ENCODE measurements at places on chromosomes 12 and 14.

DNA sequence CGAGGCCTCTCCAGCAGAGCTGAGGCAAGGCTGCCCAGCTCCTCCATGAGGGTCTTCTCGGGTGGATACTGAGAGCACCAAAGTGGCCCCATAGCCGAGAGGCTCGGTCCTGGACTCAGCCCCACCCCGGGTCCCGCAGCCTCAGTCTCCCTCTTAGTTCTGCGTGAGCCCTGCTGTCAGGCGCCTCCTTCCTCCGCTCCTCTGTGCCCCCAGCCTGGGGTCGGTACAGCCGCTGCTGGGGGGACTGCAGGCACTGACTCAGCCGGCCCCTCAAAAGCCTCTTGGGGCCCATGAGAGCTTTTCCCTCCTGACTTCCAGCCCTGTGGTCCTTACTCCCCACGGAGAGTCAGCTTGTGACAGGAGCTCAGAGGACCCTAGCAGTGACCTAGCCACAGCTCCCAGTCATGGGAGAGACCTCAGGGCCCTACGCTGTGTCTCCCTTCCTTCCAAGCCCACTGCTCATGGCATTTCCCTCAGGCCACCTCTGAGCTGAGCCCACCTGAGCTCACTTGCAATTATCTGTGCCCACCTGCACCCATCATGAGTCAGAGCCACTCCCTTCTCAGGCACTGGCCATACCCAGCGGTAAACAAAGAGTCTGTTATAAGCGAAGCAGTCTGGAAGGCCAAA, 295.0 kb upstream of the RTL1 start:
- DNase-seq = no peak

DNA sequence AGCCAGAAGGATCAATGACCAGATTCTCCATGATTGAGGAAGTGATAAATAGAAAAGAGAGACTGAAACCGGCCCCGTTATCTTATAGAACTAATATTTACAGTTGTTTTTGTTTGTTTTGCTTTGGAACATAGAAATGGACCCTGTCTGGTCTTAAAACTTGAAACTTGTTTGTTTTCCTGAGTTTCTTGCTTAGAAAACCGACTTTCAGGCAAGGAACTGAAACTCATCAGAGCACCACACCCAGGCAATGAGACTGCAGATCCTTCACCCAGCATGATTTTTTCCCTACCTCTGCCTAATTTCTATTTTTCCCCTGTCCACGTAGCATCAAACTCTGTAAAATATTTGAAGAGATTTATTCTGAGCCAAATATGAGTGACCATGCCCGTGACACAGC, 10.6 kb upstream of the CLEC12A start:
- DNase-seq = no peak

- DNase-seq = no peak
These were observed 20.0 kb downstream of the BEGAIN start for GRCh38 chr14:100567009-100567876.

DNA sequence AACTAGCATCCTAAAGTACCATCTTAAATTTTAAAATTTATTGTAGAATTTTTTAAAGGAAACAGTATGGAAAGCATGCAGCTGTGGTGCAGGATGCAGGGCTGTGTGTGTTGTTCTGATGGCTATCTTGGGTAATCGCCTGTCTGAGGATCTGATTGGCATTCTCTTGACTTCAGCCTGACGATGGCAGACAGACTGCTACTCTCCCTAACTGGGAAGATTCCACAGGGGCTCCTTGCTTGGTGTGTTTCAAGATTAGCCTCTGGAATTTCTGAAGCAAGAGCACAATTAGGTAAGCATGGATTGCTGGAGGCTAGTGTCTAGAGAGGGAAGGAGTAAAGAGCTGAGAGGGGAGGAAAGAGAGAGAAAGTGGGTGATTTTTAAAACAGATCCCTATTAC, 696.8 kb upstream of the LRFN5 start:
- DNase-seq = no peak

GRCh38 chr12:123384994-123385376, 1.1 kb downstream of the KMT5A start:
- no peak for DNase-seq

DNA sequence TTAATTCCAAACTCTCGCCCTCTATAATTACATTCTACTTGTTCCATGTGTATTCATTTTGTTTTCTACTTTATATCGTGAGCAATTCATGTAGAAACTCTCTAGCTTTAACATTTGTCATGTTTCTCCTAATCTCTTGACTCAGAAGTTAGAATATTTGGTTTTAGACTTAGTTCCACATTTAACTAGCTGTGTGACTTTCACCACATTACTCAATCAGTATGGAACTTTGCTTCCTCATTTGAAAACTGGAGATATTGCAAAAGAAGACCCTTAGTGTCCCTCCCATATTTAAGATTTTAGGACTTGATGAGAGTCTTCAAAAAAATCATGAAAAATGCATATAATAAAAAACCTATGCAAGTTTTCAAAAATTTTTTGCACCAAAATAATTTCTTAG, 447.5 kb downstream of the GXYLT1 start:
- DNase-seq = no peak

- DNase-seq = peak; percentile 74
These were observed at the start of gene GMFB for GRCh38 chr14:54488646-54489317. Gene GMFB (minus strand): TSS chr14:54488980. CDS start chr14:54488927, 53 bp downstream.

DNA sequence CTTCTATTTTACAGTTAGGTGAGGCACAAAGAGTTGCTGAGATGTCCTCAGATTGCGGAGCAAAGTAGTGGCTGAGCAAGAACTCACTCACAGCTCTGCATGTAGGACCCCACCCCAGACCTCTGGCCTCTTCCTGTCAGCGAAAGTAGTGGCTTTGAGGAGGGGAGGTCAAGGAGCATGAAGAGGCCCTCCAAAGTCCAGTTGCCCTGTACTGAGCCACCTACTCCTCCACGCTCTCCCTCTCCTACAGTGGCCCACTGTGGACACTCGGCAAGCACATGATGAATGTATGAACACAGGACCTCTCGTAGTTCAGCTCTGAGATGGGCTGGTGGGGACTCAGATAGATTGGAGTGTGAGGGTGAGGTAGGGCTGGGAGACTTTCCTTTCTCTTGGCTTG, 5.3 kb upstream of the PLEKHH1 start:
- DNase-seq = no peak

DNA sequence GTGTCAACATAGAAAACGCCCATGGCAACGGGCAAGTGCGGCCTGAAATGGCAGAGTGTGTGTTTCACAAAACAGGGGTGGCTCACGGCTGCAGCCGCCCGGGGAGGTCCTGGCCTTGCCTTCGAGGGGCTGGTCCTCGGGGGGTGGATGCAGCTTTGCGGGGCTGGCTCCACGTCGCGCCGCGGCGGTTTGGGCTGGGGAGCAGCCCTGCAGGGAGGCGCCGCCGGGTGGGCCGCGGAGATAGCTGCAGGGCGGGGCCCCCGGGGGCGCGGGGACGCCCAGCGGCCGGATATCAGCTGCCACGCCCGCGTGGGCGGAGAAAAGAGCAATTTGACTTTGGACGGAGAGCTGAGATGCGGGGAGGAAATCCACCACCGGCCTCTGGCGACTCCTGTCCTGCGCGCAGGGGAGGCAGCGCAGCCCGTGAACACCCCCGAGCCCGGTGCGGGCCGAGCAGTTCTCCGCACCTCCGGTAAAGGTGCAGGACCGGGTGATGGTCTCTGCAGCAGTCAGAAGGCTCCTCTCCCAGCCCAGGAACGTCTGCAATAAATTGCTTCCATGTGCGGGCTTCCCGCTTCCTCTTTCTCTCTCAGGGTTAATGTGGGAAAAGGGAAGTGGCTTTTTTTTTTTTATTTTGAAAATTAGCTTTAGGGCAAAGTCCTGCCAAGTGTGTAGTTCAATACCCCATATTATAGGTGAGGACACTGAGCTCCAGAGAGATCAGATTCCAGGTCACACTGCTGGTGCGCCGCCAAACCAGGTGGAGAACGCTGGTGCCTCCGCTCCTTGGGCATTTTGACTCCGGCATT, 110.5 kb downstream of the ARF6 start:
- DNase-seq = peak; percentile 30

GRCh38 chr12:68538726-68539614, 71.7 kb upstream of the RAP1B start:
- DNase-seq = no peak

DNA sequence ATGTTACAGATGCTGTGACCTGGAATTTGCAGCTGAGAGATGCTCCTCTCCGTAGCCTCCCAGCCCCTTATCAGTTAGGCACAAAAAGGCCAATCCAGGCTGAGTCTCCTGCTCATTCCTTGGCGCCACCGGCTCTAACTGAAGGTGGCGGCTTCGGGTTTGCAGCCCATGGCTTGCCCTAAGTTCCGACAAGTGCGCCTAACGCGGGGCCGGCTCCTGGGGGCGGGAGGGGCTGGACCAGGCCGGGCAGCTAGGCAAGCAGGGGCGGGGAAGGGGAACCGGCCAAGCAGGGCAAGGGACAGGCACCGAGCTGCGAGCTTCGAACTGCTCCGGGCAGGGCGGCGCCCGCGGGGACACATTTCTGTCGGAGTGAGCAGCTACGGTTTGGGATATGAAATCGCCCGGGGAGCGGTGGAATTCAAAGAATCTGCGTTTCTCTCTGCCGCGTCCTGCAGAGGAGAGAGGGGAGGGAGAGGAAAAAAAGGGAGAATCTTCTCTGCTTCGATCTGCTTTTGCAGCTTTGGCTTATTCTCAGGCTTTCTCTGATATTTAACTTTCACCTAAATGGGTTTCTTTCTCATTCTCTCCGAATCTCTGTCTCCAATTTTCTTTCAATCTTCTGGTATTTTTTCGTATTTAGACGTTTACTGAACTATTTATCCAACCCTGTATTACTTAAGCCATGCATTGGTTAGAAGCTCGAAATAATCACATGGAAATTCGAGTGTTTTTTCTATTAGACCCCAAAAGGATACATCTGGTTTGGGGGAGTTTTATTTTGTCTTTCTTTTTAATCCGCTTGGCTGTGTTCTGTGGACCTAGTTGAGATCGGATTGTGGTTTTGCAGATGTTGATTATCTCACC, 1.6 kb upstream of the HOXC12 start:
- no peak for DNase-seq

GRCh38 chr12:6468283-6468575, 2.2 kb downstream of the VAMP1 start:
- DNase-seq = no peak

- DNase-seq = no peak
These were observed 186.1 kb upstream of the EEA1 start for GRCh38 chr12:93115198-93115601.

GRCh38 chr12:131471946-131472732, 238.8 kb upstream of the SFSWAP start:
- DNase-seq = no peak

DNA sequence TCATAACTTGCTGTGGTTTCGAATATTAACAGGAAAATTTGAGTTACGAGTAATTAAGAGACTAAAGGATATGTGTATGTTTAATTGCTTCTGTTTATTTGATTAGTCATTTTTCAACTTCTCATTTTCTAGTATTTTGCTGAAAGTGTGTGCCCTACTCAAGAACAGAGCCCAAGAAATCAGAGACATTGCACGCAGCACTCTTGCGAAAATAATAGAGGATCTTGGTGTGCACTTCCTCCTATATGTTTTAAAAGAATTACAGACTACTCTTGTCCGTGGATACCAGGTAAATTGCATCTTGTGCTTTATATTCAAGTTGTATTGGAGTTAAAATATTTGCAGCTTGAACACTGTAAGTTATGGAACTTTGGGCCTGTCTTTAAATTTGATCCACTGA, 50.8 kb downstream of the ARL1 start:
- DNase-seq = no peak

DNA sequence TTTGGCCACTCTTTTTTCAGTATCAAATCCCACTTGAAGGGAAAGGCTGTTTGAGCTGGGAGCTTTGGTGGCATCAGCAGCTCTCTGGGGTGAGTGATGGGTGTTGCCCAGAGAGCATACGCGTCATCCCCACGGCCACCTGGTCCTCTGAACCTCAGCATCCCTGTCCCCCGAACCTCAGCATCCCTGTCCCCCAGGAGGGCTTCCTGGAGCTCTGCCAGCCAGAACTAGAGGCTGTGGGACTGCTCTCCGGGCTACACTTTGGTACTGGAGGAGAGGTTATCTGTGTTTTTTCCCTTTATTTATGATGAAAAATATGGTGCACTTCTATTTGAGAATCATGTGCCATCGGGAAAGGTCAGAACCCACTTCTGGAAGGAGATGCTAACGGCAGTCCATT, 131.5 kb upstream of the RTL1 start:
- no peak for DNase-seq

GRCh38 chr14:64877846-64878245, 1.9 kb downstream of the SPTB start:
- no peak for DNase-seq

DNA sequence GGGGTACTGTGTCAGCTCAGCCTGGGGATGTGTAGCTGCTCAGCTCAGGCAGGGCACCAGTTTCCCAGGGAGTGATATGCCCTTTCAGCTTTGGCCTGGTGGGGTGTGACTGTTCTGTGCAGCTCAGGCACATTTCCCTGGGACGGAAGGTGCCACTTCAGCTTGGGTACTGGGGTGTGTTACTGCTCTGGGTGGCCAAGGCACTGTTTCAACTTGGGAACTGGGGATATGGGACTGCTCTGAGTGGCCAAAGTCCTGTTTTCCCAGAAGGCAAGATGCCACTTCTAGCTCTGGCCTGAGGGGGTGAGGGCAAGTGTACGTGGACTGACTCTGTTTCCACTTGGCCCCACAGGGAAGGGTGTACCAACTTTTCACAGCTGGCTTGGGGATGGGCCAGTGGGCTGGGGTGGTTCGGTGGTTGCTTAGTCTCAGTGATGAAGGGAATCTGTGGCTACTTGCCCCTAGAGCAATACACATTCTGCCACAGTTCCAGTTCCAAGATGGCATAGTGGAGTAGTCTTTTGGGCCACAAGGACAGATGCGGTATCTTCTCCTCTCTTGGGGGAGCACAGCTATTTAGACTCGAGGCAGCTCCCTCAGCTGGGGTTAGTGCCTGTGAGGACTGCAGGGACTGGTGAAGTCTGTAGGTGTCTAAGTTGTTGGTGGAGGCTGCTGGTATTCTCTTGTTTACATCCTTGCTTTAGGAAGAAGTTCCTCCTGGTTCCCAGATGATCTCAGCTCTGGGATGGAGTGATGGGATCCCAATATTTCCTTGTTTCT, 26.4 kb downstream of the TBC1D15 start:
- DNase-seq = no peak

DNA sequence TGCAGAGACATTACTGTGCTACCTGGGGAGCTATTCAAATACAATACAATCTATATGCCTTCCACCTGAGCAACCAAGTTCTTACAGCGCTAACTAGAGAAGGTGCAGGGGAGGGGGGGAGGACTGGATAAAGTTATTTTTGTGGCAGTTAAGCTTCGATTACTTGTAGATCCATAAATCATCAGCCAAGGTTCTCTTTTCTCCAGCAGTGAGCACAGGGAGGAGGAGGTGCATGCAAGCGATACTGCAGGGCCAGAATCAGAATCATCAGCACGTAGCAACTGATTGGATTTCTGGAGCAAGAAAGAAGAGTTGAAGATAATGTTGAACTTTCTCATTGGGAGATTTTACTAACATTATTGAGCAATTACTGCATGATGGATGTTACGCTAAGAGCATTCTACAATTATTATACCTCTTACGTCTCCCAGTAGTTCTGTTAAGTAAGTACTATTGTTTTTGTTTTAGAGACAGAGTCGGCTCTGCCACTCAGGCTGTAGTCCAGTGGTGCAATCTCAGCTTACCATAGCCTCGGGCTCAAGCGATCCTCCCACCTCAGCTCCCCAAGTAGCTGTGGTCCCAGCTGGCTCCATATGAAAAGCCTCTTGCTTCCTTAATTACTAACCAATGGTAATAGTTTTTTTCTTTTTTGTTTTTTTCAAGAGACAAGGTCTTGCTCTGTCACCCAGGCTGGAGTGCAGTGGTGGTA, 74.6 kb upstream of the EEA1 start:
- DNase-seq = no peak
